HAP-1 (cell line): ENCODE measurements at places on chromosomes 2 and 18.

DNA sequence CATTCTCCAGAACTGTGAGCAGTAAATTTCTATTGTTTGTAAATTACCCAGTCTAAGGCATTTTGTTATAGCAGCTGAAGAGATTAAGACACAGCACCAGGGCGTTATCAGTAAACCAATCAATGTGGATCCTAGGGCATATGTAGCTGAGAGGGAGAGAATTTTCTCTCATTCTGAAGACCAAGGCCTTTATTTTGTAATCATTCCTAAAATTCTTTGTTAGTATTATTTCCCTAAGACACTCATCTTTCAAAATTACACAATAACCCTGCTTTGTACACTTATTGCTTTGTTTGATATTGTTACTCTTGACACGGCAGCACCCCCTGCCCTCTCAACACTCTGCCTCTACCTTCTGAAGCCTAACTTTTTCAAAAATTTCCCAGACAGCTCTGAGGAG is 419.1 kb downstream of the SLC4A3 start:
- no peak for DNase-seq

DNA sequence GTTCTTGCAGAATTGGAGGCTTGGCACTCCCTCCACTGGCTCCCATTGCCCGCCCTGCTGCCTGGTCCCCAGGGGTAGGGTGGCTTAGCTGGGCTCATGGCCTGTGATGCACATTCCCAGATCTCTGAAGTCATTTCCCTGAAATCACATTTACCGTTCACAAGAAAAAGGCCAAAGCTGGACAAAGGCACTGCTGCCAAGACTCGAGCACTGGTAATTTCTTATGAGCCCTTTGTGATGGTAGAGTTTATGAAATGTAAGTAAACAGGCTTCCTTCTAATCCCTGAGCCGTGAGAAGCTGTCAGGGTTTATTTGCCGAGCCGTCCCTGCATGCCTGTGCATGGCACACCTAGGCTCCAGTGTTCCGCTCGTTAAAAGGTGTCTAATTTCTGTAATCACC is 247.2 kb upstream of the EPAS1 start:
- no peak for DNase-seq

- no peak for DNase-seq
Observed at GRCh38 chr2:53865962-53866361, 6.2 kb upstream of the GPR75 start.

DNA sequence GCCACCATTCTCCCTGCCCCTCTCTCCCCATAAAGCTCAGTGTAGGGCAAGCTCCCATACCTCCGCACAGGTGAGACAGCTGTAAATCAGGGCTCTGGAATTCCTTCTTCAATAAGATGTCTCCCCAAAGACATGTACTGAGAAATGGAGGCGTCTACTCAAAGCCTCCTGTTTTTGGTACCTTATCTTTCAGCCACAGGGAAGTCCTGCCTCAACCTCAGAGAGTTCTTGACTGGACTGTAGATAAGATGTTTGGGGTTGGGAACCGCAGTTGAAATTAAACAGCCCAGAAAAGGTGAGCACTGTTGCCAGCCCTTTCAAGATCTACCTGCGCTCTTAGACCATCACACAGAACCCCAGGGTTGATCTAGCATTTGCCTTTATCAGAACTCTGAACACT is 1.4 kb upstream of the GALNT14 start:
- DNase-seq = no peak

- no peak for DNase-seq
Observed at GRCh38 chr2:10970666-10971065, 58.9 kb downstream of the KCNF1 start.

- DNase-seq = no peak
Observed at GRCh38 chr18:3794537-3795348, 344.8 kb downstream of the TGIF1 start.

DNA sequence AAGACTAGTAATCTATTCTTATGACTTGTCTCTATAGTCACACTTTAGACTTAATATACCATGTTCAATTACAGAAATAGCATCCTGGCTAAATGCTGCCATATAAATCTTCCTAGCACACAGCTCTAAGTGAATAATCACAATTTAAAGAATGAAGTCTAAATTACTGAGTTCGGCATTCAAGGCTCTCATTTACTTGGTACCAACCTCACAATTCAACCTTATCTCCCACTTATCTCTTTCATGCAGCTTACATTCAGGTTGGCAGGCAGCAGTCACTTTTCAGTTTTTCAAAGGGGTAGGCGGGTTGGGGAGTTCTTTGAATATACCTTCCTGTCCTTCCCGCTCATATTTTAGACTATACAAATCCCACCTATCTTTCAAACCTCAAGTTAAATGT is 1.5 kb downstream of the MMADHC start:
- peak; percentile 10 for DNase-seq

DNA sequence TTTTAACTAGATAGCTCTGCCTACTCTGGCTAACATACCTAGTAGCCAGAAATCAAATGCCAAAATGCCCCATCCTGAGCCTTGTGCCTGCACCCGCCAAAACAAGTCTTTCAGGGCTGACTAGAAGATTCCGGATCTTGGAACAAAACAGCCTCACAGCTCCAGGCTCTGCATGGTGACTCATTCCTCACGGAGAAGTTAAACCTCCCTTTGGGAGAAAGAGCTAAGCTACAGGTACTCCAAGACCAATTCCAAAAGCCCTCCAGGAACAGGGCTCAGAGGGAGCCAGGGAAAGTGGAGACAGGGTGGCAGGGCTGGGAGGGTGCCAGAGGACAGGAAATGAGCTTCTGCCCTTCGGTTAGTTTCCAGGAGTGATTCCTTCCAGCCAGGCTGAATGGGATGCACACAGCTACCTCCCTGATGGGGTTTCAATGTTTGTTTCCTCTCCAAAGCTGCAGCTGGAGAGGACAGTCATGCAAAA is 295.6 kb downstream of the TNS1 start:
- no peak for DNase-seq

GRCh38 chr18:26963292-26963691 is 97.8 kb upstream of the AQP4 start:
- DNase-seq = no peak

DNA sequence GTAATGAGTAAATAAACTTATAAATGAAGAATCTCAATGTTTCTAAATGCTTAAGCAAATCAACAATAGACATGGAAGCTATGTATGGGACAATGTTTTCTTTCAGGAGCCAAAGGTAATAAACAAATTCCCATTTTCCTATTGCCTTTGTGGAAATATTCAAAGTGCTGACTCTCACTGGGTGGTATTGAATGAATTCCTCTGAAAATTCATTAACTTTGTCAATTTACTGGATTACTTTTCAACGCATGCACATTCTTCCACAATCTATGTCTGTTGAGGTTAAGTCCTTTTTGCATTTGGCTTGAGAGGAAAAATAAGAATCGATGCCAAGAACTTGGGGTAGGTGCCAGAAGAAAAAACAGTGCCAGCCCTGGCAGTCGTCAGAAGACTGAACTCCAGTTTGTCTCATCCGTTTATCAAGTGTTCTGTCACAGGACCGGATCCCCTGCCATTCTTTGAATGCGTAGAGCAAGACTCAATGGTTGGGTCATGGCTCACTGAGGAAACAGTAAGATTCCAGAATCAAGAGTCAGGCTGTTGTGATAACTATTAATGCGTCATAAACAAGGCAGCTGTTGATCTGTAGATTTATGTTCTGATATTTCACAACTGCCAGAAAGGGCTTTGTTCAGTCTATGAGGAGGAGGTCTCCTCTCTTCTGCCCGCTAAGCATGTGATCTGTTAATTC is 133.3 kb downstream of the GFPT1 start:
- DNase-seq = no peak

- no peak for DNase-seq
Observed at GRCh38 chr2:177550264-177551200, 158.0 kb downstream of the AGPS start.

- no peak for DNase-seq
Observed at GRCh38 chr2:199310771-199311585, 146.8 kb downstream of the SATB2 start.

GRCh38 chr2:114642166-114642770 is 199.8 kb downstream of the DPP10 start:
- no peak for DNase-seq

- no peak for DNase-seq
Observed at GRCh38 chr2:159735648-159736047, 23.3 kb downstream of the MARCHF7 start.

- no peak for DNase-seq
Observed at GRCh38 chr18:316393-316792, 48.5 kb upstream of the THOC1 start.

GRCh38 chr2:223311889-223312680 is 260.1 kb downstream of the KCNE4 start:
- DNase-seq = no peak

DNA sequence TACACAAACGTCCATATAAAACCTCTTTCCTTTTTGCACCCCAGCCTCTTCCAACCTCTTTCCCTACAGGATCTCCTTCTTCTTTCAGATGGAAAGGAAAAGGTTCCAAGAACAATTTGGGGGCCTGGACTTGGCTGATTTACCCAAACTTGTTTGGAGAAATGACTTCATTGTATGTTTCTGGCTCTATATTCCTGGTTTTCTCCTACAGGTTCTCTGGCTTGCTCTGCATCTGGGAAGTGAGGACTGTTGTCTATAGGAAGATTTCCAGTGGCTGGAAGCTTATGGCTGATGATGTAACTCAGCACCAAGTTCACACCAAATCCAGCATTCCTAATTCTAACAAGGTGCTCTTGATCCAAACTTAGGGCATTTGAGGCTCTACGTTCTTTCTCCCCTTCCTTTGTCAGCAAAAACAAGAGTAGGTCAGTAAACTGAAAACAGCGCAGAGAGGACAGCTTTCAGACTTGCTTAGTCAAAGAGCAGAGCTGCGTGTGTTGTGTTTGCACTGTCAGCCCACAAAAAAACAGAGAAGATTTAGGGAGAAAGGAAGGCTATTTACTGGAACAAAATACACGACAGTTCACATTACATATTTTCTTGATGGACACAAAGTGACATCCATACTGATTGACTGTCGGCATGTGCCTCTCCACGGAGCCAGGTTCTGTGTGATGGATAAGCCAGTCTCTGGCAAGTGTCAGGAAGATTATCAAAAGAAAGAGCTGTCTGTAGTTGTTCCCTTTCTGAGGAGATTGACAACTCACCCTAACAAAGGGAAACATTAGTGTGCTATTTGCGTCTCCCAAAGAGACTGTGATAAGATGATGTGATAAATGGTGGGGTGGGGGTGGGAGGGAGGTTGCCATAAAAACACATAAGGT is 39.7 kb downstream of the CDCA7 start:
- DNase-seq = no peak

DNA sequence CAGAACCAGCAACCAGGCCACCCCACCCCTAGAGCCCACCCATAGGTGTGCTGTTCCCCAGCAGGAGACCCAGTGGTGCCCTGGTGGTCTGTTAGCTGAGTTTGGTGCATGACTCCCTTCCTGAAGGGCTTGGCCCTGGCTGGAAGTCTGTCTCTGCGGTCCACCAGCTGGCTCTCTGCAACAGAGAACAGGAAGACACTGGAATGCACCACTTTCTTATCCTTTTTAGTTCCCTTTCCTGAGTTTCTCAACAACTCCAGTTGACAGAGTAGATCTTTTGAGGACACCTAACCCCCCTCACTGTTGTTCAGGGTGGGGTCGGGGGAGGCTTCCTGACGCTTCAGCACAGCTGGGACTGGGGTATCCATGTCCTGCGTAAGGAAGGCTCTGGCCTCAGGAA is 11.9 kb upstream of the RPL37A start:
- no peak for DNase-seq

GRCh38 chr2:84088656-84089055 is 370.4 kb downstream of the SUCLG1 start:
- no peak for DNase-seq

- no peak for DNase-seq
Observed at GRCh38 chr2:88192613-88193012, 22.5 kb downstream of the THNSL2 start.

DNA sequence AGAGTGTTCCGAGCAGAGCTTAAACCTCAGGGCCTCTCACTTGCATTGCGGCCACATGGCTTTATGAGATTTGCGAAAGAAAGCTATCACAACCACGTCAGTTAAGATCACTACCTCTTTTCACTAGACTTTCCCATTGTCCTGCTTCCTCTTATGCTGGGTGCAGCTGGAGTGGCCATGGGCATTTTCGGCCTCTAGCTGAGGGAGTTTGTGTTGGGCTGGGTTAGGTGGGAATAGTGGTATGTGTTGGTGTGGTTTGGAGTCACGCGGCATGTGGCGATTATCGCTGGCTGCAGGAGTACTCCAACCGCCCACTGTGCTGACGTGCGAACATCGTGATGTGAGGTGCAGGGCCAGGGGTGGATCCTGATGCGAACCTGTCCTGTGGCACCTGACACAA is 27.1 kb downstream of the RALB start:
- DNase-seq = no peak

DNA sequence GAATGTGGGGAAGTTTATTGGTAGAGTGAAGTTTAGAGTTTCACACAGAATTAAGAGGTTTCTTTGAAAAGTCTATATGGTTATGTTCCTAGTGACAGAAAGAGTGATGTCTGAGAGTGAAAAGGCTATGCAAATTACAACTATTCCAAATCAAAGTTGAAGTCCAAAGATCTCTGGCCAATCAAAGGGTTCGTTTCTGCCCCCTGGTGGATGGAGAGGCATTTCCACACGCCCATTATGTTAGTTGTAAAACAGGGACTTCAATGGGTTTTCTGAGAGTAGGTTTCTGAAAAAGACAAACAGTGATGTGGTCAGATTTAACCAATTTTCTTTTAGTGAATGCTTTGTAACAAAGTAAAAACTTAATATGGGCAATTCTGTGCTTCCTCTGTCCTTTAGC is 441.5 kb upstream of the POU3F3 start:
- peak; percentile 54 for DNase-seq

DNA sequence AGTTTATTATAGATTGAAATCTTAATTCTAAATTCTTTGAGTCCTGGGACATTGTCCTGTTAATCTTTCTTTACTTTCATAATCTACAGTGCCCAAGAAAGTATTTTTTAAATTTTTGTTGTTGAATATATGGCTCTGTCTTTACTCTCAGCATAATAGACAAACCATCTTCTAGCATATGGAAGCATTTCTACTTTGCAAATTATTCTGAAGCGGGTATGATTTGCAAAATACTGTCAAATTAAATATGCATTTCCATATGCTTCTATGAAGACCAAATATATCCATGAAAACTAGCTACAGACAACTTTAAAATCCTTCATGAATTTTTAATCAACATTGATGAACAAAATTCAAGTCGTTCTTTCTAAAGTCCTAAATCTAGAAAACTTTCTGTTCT is 117.2 kb downstream of the KYNU start:
- no peak for DNase-seq

GRCh38 chr2:85785027-85785822 is 31.4 kb downstream of the ATOH8 start:
- DNase-seq = no peak

DNA sequence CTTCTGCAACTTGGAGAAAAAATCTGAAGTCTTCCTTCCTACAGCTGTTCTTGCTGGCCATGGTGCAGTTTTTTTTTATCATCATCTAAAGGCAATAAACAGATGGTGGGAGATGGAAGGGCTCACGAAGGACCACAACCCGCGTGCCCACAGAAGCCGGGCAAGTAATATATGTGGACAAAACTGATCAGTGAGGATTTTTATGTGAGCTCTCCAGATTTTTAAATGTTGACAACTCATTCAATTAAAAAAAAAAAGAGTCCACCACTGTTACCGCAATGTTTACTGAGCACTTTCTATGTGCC is 55.9 kb upstream of the CREB1 start:
- no peak for DNase-seq

GRCh38 chr2:219689676-219690628 is 62.5 kb downstream of the SLC4A3 start:
- DNase-seq = peak; percentile 71
